Activated CD4-positive, alpha-beta T cell treated with anti-CD3 and anti-CD28 coated beads, Interleukin-2, Interleukin-6, amounts not matched to agents 100 ng/mL and 50 ng/mL, durations not matched to agents 16 hours and 8 hours (primary cell): ENCODE measurements at places on chromosomes 12 and 14.

DNA sequence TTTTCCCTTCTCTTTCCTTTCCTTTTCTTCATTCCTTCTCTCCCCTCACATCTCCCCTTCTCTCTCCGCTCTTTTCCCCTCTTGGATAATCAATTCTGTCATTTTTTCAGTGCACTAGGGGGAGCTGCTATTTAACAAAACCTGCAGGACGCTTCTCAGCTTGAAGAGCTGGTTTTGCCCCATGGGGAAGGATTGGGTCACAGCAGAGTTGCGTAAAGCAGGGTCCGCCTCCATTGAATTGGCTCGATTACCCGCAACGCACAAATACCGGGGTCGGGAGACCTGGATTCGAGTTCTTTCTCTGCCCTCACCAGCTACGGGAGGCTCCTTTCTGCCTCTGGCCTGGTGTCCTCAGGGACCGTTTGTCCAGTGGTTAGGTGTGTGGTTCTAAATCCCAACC, 42.1 kb upstream of the CHGA start:
- DNase-seq, result no peak

DNA sequence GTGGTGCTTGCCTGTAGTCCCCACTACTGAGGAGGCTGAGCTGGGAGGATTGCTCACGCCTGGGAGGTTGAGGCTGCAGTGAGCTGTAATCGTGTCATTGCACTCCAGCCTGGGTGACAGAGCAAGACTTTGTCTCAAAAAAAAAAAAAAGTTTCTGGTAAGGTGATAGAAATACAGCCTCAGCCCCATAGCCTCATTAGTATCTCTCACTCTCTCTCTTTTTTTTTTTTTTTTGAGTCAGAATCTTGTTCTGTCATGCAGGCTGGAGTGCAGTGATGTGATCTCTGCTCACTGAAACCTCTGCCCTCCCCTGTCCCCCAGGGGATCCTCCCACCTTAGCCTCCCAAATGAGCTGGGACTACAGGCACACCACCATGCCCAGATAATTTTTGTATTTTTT, 19.2 kb downstream of the MTHFD1 start:
- no peak for DNase-seq

DNA sequence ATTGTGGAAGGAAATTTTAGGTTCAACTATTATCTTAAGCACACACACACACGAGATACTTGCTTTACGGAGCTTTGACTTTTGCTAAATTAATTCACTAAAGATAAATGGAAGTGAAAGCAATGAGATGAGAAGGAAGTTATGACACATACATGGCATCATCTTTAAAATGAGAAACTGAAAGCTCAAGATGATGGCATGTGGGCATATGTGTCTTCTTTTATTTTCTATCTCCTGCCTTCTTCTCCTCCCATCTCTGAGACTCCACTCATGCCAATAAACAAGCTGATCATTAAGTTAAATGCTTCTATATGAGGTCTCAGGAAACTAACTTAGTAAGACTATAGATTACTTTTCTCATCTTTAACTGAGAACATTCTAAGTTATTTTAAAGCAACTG, 216.7 kb downstream of the MED13L start:
- peak; percentile 62 for DNase-seq

GRCh38 chr14:104821971-104822608, 21.2 kb downstream of the ZBTB42 start:
- DNase-seq, result no peak

DNA sequence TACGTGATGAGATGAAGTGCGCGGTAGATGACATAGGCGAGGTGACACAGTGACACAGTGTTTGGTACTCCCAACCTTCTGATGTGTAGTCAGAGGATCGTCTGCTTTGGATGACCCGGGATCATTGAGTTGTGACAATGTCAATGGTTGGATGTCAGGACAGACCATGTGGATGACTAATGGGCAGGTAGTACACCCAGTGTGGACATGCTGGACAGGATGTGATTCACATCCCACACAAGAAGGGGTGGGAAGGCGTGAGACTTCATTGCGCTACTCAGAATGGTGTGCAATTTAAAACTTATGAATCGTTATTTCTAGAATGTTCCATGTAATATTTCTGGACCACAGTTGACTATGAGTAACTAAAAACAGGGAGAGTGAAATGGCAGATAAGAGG, 23.8 kb downstream of the MAP3K9 start:
- no peak for DNase-seq

GRCh38 chr12:132393245-132393795, 63.9 kb upstream of the GALNT9 start:
- DNase-seq, result no peak

DNA sequence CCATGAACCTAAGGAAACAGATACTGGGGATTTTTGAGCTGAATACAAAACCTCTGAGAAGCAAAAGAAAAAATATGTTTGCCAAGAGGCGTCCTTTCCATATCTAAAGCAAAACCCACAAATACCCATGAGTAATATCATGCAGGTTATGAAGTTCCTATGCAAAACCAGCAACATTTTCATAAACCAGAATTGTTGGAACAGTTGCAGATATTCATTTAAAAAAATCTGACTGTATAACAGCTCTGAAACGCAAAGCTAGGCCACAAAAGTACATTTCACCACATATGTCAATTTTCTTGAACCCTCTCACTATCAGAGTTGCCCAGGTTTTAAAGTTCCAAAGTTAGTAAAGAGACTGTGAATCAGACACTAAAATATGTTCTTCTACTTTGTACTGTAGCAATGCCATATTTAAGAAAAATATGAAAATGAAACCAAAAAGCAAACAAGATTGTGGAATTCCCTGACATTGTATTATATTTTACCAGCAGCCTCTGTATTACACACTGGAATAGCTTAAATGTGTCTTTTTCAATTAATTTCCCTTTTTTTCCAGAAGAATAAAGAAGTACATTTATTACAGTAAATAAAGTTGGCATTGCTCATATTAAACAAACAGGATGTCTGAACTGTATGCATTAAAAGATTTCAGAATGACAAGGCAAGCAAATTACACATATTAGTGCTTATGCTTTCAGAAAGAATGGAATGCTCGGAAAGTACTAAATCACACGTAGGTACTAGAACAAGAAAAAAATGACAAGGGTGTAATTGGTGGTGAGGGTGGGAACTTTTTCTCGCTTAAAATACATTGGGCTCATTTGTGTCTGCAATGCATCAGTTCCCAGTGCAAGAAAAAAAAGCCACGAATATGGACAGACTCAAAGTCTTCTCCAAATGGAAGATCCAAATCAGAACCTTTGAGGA, 33.6 kb upstream of the HIF1A start:
- peak; percentile 79 for DNase-seq
